ENCODE measurements at places on chromosomes 13 and 19.

DNA sequence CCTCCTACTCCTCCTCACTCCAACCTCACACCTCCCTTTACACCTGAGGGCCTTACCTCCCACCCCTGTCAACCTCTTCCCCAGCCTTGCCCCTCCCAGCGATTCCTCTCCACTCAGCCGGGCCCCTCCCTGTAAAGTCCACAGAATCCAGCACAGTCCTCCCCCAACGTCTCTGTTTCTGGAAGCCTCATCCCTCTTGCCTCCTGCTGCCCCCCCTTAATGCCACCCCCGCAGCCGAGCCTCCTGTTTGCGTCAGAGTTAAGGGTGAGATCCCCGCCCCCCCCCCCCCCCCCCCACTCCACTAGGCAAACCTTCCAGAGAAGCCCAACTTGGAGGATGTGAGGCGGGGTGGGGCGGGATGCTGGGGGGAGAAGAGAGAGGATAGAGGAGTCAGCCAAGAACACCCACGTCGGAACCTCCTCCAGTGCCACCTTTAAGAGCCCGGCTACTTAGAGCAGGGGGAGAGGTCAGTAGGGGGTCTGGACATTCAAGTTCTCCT lies 2.1 kb downstream of the UNC13A start:
- no peak for DNase-seq

- DNase-seq: no peak
Observed at GRCh38 chr19:32330213-32330857, 15.1 kb upstream of the ZNF507 start.

DNA sequence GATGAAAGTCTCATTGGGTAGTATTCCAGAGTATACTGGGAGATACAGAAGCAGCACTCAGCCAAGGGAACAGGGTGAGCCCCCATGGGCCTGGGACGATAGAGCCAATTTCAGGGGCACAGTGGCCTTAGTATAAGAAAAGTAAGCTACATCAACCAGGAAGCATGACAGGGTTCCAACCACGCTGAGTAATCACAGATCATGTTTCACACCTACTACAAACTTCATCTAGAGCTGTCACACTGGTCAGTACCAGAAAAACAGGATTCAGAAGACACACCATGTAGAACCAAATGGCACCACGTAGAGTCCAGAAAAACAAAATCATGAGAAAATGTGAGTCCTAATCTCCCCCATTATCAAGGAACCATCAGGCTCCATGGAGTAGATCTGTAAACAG lies 1292.4 kb upstream of the MIR17HG start:
- DNase-seq: no peak

GRCh38 chr13:37960427-37960826 lies 90.9 kb upstream of the TRPC4 start:
- DNase-seq: no peak

- DNase-seq: no peak
Observed at GRCh38 chr13:113621046-113621445, 36.5 kb downstream of the TFDP1 start.

DNA sequence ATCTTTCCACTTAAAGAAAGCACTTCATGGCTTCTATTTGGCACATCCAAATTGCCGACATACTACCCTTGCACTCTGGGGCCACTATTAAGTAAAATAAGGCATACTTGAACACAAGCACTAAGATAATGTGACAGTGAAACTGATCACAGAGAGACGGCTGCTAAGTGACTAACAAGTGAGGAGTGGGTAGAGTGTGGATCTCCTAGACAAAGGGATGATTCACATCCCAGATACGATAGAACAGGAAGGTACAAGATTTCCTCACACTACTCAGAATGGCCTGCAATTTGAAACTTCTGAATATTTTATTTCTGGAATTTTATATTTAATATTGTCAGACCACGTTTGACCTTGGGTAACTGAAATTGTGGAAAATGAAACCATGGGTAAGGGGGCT lies 1721.8 kb upstream of the SPRY2 start:
- no peak for DNase-seq

DNA sequence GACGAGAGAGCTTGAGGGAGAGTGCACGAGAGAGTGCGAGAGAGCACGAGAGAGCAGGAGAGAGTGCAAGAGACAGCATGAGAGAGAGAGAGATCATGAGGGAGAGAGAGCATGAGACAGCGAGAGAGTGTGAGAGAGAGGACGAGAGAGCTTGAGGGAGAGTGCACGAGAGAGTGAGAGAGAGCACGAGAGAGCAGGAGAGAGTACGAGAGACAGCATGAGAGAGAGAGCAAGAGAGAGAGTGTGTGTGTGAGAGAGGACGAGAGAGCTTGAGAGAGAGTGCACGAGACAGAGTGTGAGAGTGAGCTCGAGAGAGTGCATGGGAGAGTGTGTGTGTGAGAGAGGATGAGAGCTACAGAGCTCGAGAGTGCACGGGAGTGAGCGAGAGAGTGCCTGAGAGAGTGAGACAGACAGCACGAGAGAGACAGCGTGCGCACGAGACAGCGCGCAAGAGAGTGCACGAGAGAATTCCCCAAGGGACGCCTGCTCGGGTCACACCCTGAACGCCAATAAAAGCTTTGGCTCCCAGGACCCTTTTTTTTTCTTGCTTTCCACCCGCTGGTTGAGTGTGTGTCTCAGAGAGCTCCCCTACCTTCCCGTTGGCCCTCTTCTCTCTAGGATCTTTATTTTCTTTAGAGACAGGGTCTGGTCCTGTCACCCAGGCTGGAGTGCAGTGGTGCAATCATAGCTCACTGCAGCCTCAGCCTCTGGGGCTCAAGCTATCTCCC lies 3.7 kb downstream of the CD70 start:
- no peak for DNase-seq

DNA sequence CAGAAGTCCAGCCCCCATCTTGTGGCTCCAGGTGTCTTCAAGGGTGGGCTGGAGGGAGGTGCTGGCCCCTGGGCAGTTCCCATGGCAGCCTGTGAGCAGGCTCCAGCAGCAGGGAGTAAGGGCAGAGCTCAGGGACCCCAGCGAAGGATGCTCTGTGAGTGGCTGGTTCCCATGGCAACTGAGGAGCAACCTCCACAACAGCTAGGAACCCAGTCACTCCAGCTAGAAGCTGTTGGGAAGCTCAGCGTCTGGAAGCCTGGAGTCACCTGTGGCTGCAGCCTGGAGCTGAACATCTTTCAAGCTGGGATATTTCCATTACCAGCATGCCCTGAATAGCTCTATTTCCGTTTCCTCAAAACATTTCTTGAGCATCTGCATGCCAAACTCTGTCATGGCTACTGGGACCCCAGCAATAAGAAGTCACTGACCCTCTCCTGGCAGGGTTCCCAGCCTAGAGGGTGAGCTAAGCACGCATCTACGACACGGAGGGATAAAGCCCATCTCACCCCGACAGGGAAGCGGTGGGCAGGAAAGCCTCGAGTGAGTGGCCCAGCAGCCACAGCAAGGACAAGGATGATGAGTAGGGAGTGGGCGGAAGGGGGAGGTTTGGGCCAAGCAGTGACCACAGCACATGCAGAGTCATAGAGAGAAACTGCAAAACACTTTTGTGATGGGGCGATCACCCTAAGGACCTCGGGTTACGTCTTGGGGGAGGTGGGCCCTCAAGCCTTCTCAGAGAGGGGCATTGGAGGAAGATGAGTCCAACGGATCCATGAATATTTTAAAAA lies 52.6 kb downstream of the ALOX5AP start:
- DNase-seq: no peak

DNA sequence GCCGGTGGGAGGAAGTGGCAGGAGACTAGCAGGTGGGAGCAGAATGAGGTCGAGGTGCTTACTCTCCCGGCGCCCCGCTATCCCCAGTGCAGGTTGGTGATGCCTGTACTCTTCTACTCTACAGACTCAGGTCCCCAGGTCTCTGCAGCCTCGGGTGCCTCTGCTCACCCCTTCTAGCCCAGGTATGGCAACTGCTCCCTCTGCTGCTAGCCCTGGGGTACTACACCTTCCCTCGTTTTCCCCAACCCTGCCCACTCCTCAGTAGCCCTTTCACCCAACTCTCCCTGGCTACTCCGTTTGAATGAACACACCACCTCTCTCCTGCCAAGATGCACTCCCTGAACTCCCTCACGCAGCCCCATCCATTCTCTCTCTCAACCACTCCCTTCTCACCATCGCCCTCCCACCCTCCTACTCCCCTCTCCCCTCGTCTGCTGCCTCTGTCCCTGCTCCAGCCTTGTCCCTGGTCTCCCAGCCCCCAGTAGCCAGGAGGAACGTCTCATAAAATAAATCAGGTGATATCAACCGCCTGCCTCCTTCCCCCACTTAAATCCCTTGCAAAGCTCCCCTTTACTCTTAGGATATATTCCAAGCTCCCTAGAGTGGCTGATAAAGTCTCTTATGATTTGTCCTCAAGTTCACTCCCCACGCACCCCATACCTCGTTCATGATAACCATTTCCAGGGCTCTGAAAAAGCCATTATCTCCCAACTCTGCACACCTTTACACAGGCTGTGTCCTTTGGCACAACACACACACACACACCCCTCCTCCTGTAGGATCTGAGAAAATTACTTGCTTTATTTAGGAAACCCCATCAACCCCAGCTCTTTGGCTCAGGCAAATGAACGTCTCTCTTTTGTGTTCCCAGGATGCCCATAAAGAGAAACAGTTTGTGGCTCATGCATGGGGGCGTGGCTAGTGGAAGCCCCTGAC lies 8.2 kb upstream of the MEIS3 start:
- DNase-seq: no peak

Measured in cortex of kidney (tissue), 1 donor.